AG08395 (cell line): ENCODE measurements at places on chromosomes 2 and 18.

DNA sequence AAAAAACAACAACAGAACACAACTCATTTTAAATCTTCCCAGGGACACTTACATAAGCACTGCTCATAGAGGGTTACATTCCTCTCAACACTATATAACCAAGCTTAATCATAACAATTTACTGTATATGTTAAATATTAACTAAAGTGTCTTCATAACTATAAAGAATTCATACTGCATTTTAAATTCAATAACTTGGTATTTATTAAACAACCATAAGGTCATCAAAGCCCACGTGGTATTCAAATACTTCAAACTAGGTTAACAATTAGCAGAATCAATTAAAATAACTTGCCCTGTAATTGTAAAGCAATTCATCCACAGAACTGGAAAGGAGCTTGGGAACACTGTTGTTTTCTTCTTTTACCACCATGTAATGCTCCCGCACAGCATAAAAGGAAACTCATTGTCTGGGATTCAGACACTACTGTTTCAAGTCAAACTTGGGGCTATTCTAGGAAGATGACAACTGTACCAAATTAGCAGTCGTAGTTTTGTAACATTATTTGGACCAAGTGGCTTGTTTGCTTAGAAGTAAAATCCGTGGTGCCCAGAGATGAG, 10.4 kb downstream of the GAREM1 start:
- DNase-seq: no peak

DNA sequence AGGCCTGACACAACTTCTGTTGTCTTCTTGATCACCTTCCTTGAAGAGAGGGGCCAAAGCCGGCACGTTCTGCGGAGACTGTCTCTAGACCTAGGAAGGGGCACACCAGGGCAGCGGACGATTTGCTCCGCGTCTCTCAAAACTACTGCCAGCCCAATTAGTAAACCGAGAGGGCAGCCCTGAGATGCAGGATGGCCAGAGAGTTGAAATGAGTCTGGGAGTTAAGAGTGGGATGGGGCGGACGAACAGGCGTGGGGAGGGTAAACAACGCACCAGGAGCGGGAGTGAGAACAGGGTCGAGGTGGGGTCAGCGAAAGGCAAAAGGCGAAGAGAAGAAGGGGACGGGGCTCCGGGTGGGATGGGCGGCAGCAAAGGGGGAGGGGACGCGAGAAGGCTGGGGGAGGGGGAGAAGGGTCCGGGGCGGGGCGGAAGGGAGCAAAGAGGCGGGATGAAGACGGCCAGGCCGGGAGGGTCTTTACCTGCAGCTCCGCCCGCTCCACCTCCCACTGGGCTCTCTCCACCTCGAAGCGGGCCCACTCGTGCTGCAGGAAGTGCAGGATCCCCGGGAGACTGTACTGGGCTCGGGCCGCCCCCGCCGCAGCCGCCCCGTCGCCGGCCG, 476 bp downstream of the STRN start:
- peak; percentile 24 for DNase-seq

DNA sequence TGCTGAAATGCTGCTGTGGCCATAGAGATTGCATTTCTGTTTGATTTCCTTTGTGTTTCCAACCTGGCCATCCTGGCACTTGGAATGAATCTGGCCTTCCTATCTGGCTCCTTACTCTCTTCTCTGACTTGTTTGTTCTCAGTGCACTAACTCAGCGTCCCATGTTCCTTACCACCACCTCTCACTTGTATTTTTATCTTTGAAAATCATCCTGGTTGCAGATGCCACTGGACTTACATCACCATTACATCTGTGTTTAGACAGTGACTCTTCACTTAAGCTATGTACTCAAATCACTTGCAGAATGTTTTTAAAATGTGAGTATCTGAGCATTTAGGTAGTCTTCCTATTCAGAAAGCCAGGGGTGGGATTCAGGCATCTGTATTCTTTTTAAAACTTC, 239.5 kb downstream of the WDR7 start:
- DNase-seq: peak; percentile 80

- DNase-seq: no peak
Measured at GRCh38 chr2:56344771-56345170, 161.0 kb downstream of the CCDC85A start.

GRCh38 chr2:193963472-193964119, 1693.4 kb upstream of the SLC39A10 start:
- no peak for DNase-seq

- no peak for DNase-seq
Measured at GRCh38 chr2:190722061-190722759, 73.3 kb downstream of the NAB1 start.

DNA sequence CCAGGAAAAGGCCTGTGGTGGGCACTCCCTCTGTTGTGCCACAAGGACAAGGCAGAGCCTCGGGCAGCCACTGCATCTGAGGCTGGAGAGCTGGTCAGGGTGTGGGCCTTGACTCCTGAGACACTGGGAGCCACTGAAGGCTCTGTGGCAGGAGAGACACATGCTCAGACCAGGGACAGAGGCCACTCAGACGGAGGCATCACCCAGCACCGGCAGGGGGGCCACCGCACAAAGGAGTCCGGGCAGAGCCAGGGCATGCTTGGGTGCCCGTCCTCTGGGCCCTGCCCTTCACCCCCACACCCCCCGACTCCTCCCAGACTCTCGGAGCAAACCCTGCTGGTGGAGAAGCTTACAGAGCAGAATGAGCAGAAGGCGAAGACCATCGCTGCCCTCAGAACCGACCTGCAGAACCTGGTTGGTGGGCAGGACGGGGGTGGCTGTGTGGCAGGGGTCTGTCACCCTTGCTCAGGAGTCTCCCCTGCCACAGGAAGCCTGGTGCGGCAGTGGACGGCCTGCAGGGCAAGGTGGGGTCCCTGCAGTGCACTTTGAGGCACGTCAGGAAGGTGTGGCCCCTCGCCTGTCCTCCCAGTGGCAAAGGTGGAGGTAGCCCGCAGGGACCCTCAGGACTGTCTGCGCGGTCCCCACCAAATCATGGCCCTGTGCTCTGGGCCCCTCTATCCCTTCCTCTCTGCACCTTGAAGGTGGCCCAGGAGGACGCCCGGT, 26.0 kb downstream of the CROCC2 start:
- DNase-seq: no peak

GRCh38 chr18:5058768-5059695, 138.0 kb downstream of the AKAIN1 start:
- no peak for DNase-seq

- no peak for DNase-seq
Measured at GRCh38 chr2:42598656-42599055, 30.2 kb downstream of the MTA3 start.

DNA sequence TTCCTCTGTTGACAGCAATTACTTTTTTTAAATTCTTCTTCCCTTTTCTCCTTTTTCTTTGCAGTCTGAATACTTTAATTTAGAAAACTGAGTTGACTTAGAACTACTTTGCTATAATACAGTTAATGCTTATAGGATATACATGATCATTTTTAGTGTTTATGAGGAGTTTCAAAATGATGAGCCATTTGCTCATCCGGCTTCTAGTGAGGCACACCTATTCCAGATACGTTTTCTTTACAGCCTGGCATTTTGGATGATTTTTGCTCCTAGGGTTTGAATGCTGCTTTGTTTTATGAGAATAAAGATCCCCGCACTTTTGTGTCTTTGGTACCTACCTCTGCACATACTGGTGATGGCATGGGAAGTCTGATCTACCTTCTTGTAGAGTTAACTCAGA, 52.8 kb downstream of the EIF5B start:
- no peak for DNase-seq
